ENCODE measurements at places on chromosomes 3 and 15. TPM values are rescaled to one million over a fixed set of nuclear protein-coding genes. Genes with fewer than 3 reads are reported as not detected.

HTR3C gene
- not detected for total RNA-seq

LRRC2 gene
- 7.5 TPM for total RNA-seq

ZNF385D gene
- 8.9 TPM for total RNA-seq

CD47 gene
- total RNA-seq, result 104 TPM

CPN2 gene
- 0.72 TPM for total RNA-seq

CTXND1 gene
- 2.8 TPM for total RNA-seq

KIF15 gene
- total RNA-seq, result 0.72 TPM

CTXN2 gene
- 0.06 TPM for total RNA-seq

DNA sequence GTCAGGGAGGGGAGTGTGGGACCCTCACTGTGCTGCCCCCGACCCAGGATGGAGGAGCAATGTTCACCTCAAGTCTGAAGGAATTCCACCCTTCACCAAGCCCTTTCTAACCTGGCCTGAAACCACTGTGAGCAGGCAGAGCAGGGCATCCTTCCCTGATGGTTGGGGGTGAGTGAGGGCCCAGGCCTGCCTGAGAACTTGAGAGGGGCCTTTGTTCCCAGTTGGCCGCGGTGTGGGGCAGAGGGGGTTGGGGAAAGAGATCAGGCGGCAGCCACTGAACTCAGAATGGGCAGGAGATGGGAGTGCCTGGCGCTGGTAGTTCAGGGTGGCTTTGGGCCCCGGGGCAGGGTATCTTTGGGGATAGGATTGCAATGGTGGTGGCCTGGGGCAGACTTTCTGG is 103.5 kb upstream of the RPL32 start:
- no peaks in the 10 kb centered on the region for H3K36me3 ChIP-seq
- H3K27me3 ChIP-seq, result no peaks in the 10 kb centered on the region
- no peak overlapping the region for H3K4me3 ChIP-seq

DNA sequence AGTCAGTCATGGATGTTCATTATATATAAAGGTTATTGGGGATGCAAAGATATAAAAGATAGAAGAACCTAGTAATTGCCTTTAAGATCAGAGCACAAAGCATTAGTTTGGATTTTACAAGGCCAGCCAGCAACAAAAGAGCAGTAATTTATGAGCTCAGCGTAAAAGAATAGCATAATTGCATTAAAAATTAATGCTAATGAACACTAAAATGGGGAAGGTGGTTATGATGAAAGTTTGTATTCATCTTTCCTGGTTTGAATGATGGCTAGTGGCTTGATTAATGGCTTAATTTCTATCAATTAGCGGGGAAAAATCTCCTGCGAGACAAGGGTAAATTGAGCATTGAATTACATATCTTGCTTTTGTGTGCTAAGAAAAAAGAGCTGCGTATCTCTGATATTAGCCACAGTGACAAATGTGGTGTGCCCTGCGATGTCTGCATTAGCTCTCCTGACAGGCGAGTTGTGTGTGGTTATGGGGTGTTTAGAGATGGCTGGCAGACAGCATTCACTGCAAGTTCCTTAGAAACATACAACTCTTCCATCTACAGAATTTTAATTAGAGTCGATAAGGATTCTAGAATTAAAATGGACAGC is 42.8 kb upstream of the MLF1 start:
- DNase-seq, result no peak
- H3K4me3 ChIP-seq, result no peak overlapping the region
- no peaks in the 10 kb centered on the region for H3K36me3 ChIP-seq
- no peaks in the 10 kb centered on the region for H3K4me1 ChIP-seq

DNA sequence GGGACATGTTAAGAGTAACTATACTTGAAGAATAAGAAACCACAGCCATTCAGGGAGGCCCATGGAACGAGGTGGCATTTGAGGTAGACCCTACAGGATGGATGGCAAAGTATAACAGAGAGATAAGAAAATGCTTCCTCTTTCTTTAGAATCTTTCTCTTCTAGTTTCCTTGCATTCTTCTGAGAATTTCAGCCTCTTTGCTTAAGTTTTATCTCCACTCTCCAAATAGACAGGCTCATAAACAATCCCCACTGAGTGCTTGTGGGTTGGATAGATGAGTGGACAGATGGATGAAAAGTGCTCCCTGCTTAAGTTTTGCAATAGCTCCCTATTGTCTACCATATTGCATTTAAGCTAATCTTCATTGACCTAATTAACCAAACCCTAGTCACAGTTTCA is 103.7 kb downstream of the MEX3B start:
- no peaks in the 10 kb centered on the region for H3K27me3 ChIP-seq
- H3K4me1 ChIP-seq, result no peaks in the 10 kb centered on the region
- DNase-seq, result no peak
- no peak overlapping the region for H3K27ac ChIP-seq
- no peaks in the 10 kb centered on the region for H3K36me3 ChIP-seq
- no peak overlapping the region for H3K4me3 ChIP-seq

DNA sequence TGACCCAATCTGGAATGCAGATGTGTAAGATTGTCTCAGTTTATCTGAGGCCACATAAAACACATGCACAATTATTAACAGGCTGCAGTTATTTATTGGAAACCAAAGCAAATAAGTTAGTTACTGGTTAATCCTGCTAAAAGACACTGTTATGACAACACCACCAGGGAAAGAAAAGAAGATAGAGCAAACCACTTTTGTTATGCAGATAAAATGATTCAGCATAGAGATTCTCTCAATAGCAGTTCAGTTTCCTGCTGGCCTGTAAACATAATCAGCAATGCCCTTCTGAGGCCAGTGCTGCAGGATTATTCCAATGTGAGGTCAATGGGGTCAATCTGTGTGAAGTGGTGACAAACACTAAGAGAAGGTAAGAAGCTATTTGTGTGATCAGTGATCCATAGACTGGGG is 244.4 kb downstream of the ZBTB20 start:
- DNase-seq, result peak; percentile 66
- H3K36me3 ChIP-seq, result no peaks in the 10 kb centered on the region
- no peak overlapping the region for H3K4me3 ChIP-seq
- H3K4me1 ChIP-seq, result peaks cover 33% of the 10 kb centered on the region
- H3K27ac ChIP-seq, result peak overlapping the region; percentile 65

GRCh38 chr15:80749589-80749988 is 29.6 kb upstream of the CEMIP start:
- DNase-seq, result no peak
- H3K27ac ChIP-seq, result no peak overlapping the region
- peaks cover 3% of the 10 kb centered on the region for H3K4me1 ChIP-seq
- H3K4me3 ChIP-seq, result no peak overlapping the region
- H3K27me3 ChIP-seq, result no peaks in the 10 kb centered on the region

- no peak overlapping the region for H3K4me3 ChIP-seq
- DNase-seq, result no peak
- no peaks in the 10 kb centered on the region for H3K36me3 ChIP-seq
- H3K27me3 ChIP-seq, result no peaks in the 10 kb centered on the region
Measured at GRCh38 chr3:136595913-136596697, 156.1 kb downstream of the STAG1 start.

- H3K27ac ChIP-seq, result peak overlapping the region; percentile 65
- DNase-seq, result no peak
- no peaks in the 10 kb centered on the region for H3K27me3 ChIP-seq
- no peak overlapping the region for H3K4me3 ChIP-seq
- peaks cover 43% of the 10 kb centered on the region for H3K4me1 ChIP-seq
Measured at GRCh38 chr3:46887980-46888494, 10.5 kb downstream of the PTH1R start.

GRCh38 chr3:15462451-15462850 is 35.1 kb downstream of the EAF1 start:
- H3K4me1 ChIP-seq, result no peaks in the 10 kb centered on the region
- H3K27me3 ChIP-seq, result no peaks in the 10 kb centered on the region
- no peaks in the 10 kb centered on the region for H3K36me3 ChIP-seq
- H3K4me3 ChIP-seq, result no peak overlapping the region
- H3K27ac ChIP-seq, result no peak overlapping the region

- no peak for DNase-seq
- no peaks in the 10 kb centered on the region for H3K27me3 ChIP-seq
- no peaks in the 10 kb centered on the region for H3K36me3 ChIP-seq
- no peak overlapping the region for H3K27ac ChIP-seq
- no peak overlapping the region for H3K4me3 ChIP-seq
Measured at GRCh38 chr15:62497356-62497755, 332.3 kb upstream of the C2CD4B start.

DNA sequence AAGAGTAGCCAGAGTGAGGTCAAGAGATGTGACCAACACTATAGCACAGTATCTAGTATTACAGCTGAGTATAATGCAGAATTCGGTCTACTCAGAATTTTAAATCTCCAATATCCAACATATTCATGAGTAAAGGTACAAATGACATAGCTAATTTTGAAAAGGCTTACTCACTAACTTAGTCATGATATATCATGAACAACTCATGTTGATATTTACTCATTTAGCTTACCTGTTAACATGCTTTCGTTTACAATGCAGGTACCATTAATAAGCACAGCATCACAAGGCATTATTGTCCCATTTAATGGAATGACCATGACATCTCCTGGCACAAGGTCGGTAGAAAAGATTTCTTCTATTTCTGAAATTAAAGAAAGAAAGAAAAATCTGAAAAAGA is 36.9 kb downstream of the ATP13A3 start:
- H3K4me1 ChIP-seq, result no peaks in the 10 kb centered on the region
- no peak overlapping the region for H3K4me3 ChIP-seq
- DNase-seq, result no peak
- H3K27me3 ChIP-seq, result no peaks in the 10 kb centered on the region
- peaks cover 28% of the 10 kb centered on the region for H3K36me3 ChIP-seq

- DNase-seq, result no peak
- no peaks in the 10 kb centered on the region for H3K4me1 ChIP-seq
- H3K27ac ChIP-seq, result no peak overlapping the region
- H3K4me3 ChIP-seq, result no peak overlapping the region
Measured at GRCh38 chr15:89877083-89877425, 16.7 kb downstream of the AP3S2 start.

- no peak overlapping the region for H3K4me3 ChIP-seq
- no peaks in the 10 kb centered on the region for H3K36me3 ChIP-seq
- H3K27ac ChIP-seq, result no peak overlapping the region
- no peaks in the 10 kb centered on the region for H3K4me1 ChIP-seq
- no peak for DNase-seq
Measured at GRCh38 chr3:63824309-63824708, 5.2 kb downstream of the C3orf49 start.

DNA sequence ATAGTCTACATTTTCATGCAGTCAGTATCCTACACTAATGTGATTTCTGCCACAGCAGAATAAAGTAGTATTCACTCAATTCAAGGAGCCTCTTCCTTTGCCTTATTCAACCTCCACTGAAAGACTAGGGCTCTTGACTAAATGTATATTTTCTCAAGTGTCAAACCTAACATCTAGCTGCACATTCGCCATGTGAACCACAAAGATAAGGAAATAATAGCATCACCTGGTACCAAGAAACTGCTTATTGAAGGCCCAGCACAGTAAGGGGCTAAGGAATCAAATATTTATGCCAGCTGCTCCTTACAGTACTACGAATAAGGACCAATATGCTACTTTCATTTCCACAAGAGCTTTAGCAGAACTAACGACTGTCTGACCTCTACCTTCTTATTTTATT is 1.3 kb downstream of the SRP14 start:
- no peak overlapping the region for H3K27ac ChIP-seq
- peak overlapping the region; percentile 100 for H3K4me3 ChIP-seq

GRCh38 chr15:81473177-81473576 is 99.2 kb upstream of the TMC3 start:
- no peaks in the 10 kb centered on the region for H3K36me3 ChIP-seq
- no peaks in the 10 kb centered on the region for H3K4me1 ChIP-seq
- no peak overlapping the region for H3K4me3 ChIP-seq
- H3K27ac ChIP-seq, result no peak overlapping the region
- no peak for DNase-seq

- H3K27ac ChIP-seq, result no peak overlapping the region
- no peaks in the 10 kb centered on the region for H3K36me3 ChIP-seq
- DNase-seq, result peak; percentile 78
- no peaks in the 10 kb centered on the region for H3K4me1 ChIP-seq
Measured at GRCh38 chr15:41133454-41133853, 17.4 kb upstream of the INO80 start.

GRCh38 chr3:103052236-103052830 is 617.5 kb downstream of the ZPLD1 start:
- no peaks in the 10 kb centered on the region for H3K36me3 ChIP-seq
- no peaks in the 10 kb centered on the region for H3K27me3 ChIP-seq
